ENCODE measurements at places on chromosomes 2 and 18.

- no peak for DNase-seq
Observed at GRCh38 chr18:34039201-34039600, 185.5 kb downstream of the NOL4 start.

DNA sequence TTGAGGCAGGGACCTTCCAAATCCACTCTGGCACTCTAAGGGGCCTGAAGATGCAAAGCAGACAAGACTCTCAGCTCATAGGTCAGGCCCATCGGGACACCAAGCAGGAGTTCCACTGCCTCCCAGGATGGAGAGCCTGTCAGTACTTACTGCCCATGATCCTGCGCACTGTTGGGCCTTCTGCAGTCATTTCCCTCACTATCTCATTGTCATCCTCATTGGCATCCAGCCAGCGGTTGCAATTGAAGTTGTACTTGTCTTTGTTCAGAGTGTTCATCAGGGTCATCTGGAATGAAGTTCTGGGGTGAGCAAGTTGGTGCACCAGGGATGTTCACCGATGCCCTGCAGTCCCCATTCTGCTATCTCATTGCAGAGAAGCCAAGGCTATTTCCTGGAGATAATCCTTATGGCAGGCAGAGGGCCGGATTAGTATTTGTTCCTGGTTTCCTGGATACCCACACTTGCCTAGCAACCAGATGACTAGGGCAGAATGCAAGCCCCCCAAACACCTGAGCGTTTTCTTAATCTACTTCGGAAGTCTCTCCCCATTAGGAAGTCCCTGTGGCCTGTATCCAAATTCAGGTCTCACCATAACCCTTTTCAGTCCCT, 65.1 kb downstream of the LOXHD1 start:
- no peak for DNase-seq

GRCh38 chr2:142307616-142308115, 176.8 kb upstream of the LRP1B start:
- no peak for DNase-seq

- DNase-seq, result no peak
Observed at GRCh38 chr2:149606251-149606811, 18.8 kb upstream of the MMADHC start.

DNA sequence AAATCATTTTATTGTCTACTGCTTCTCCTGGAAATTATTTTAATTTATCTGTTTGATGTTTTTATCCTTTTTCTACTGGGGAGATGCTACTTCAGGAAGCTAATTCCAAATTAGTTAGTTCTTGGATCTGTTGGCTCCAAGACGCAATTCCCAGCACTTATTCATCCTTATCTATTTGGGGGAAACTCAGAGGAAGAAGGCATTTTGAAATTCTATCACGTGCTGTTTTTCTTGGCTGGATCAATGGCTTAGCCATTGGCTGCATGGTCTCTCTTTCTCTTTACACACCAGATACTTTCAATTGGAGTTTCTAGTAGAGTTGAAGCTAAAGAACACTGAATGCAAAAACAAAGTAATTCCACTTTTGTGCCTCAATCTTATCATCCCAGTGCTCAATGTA, 98.3 kb downstream of the RAPGEF4 start:
- no peak for DNase-seq

GRCh38 chr2:206323486-206323885, 49.0 kb downstream of the ZDBF2 start:
- no peak for DNase-seq

DNA sequence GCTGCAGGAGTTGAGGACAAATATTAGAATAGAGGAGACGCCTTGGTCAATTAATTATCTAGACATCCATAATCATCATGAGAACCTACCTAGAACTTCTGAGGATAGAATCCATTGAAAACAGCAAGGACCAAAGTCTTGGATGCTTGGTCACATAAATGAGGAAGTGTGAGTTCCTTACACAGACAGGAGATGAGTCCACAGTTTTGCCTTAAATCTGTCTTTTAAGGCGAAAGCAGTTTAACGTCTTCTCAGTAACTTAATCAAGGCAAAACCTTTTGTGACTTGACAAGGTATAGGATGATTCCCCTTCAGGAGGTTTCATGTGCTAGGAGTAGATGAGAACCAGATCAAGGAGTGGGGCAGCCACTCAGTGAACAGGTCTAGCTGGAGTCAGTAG, 1783.2 kb upstream of the CELF4 start:
- DNase-seq, result no peak

GRCh38 chr18:65988386-65988785, 237.6 kb downstream of the CDH7 start:
- DNase-seq, result no peak
